ENCODE measurements at places on chromosomes 16 and 17.

DNA sequence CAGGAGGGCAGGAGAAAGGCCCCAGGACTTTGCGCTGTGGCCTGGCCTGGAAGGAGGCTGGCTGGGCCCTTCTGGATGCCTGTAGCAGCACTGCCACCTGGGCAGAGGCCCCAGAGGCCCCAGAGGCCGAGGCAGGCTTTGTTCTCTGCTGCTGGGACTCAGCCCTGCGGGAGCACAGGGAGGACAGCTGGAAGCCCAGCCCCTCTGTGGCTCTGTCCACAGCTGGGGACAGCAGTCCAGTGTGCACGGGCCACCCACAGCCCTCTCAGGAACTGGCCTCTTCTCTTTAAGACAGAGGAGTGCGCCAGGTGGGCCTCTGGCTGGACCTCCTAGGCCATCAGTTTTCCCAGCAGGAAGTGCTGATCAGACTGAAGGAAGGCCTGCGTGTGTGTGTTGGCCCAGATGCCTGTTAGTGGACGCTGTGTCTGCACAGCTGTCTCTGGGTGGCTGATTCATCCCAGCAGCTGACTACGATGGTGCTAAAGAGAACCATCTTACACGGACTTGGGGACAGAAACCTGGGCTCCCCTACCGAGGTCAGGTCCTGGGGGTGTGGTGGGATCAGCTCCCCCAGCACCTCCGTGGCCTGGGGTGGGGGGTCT is 26.9 kb upstream of the ZNF750 start:
- DNase-seq = no peak

- DNase-seq = no peak
Measured at GRCh38 chr16:50902457-50902856, 160.6 kb downstream of the CYLD start.

- no peak for DNase-seq
Measured at GRCh38 chr17:72764632-72765041, 327.9 kb downstream of the SLC39A11 start.

- no peak for DNase-seq
Measured at GRCh38 chr16:10761373-10761772, 17.7 kb downstream of the NUBP1 start.

DNA sequence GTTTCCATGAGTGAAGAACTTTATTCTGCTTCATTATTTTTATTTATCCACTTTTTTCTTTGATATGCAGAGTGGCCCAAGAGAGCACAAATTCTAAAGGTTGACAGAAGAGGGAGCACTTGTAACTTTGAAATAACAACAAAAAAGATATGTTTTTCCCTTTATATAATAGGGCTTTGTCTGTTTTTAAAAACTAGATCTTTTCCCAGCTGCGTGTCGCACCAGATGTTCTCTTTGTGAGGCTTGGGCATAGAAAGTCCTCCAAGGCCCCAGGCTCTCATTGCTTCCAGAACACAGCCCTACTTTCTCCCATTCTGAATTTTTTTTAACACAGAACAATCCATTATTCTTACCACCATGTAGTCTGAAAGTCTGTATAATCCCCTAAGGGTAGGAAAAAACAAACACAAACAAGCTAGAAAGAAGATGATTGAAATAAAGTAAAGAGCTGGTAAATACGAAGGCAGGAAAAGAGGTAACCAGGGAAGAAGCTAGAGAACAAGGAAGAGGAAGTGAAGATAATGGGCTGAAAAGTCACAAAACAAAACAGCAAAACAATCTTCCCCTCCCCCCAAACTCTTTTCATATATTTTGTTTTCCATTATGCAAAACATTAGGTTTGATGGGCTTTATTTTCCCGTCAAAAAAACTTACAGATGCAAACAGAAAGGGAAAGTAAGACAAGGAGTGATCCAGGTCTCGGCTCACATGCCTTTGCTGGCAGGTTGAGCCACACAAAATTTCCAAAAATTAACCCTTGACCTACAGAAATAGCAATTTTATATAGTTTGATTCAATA is 160.4 kb downstream of the ABCA8 start:
- DNase-seq = peak; percentile 24

- no peak for DNase-seq
Measured at GRCh38 chr17:52283872-52284271, 125.4 kb upstream of the CA10 start.

DNA sequence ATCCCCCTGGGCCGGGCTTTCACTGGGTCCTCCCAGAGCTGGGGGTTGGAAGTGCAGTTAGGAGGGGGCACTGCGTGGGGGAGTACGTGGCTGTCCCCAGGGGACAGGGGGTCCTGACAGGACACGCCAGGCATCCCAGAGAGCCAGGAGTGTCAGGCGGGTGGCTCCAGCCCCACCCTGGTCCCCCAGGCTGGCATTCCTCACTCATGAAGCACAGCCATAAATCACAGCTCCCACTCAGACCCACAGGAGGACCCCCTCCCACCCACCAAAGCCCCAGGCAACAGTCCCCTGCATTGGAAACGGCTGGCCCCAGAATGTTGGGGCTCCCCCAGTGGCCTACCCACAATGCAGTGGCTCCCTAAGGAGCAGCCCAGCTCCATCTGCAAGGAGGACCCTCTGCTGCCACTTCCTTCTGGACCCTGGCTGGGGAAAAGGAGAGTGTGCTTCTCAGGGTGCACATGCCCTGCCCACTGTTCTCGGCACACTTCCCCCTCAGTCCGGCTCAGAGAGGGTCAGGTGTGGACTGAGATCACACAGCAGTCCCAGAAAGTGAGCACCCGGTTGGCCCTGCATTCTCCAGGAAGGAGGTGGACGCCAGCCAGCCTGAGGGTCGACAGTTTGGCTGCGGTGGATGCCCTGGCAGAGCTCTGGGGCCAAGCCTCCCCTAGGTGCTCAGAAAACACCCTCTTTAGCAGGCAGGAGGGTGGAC is 7.3 kb upstream of the FOXN1 start:
- DNase-seq = no peak

DNA sequence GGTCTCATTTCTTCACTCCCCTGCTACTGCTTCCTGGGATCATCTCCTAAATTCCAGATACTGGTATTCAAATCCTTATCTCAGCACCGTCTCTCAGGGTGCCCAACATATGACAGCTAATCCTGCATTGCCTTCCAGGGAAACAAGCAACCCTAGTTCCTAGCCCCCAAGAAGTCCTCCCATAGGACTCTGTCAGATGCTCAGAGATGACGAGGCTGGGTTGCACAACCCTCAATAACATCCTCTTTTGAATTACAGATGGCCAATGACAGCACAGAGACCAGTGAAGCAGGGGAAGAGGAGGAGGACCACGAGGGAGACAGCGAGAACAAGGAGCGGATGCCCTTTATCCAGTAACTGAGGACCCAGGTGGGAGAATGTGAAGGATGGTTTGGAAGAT is 45.0 kb upstream of the CLEC3A start:
- no peak for DNase-seq

DNA sequence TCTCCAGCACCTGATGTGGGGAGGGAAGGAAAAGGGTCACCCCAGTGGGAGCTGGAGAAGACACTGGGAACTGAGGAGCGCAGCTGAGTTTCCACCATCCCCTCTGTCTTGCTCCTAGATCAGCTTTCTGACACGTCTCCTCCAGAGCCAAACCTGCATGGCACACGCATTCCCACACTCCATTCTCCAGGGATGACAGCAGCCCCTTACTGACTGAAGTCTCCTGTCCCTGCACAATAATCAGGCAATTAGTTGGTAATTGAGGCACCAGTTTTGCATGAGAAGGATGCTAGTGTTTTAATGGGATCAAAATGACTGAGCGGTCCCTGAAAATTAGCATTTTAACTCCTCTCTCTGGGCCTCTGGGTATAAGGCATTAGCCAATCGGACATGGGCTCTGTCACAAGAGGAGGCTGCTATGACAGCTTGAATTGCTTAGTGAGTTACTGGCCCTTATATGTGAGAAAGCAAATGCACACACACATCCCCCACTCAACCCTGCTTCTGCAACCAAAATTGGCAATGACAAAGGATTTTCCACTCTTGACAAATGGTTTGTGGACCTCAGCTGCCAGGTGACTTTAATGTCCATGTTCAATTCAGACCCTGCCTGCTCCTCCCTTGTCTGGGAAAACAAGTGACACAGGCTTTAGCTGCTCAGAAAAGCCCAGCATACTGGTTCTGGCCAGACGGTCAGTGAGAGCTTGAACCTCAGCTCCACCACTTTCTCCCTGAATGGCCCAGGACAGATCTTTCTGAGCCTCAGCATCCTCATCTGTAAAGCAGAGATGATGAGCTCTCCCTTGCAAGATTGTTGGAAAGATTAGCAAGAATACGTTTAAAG is 57.2 kb upstream of the SREBF1 start:
- no peak for DNase-seq

GRCh38 chr17:5644065-5644464 is 59.8 kb upstream of the NLRP1 start:
- DNase-seq = no peak

DNA sequence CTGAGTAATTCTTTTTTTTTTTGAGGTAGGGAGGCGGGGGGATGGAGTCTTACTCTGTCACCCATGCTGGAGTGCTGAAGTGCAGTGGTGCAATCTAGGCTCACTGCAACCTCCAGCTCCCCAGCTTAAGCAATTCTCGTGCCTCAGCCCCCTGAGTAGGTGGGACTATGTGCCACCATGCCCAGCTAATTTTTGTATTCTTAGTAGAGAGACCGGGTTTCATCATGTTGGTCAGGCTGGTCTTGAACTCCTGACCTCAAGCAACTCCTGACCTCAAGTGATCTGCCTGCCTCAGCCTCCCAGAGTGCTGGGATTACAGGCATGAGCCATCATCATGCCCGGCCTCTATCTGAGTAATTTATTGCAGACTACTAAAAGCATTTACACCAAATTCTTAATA is 19.4 kb downstream of the KPNB1 start:
- no peak for DNase-seq

- DNase-seq = peak; percentile 53
Measured at GRCh38 chr17:43907425-43907981, at the start of gene MPP2. MPP2 (minus strand) TSS chr17:43907536; CDS start chr17:43904460, 3,076 bp downstream.

GRCh38 chr17:40363111-40363827 is 1.3 kb downstream of the GJD3 start:
- DNase-seq = no peak

DNA sequence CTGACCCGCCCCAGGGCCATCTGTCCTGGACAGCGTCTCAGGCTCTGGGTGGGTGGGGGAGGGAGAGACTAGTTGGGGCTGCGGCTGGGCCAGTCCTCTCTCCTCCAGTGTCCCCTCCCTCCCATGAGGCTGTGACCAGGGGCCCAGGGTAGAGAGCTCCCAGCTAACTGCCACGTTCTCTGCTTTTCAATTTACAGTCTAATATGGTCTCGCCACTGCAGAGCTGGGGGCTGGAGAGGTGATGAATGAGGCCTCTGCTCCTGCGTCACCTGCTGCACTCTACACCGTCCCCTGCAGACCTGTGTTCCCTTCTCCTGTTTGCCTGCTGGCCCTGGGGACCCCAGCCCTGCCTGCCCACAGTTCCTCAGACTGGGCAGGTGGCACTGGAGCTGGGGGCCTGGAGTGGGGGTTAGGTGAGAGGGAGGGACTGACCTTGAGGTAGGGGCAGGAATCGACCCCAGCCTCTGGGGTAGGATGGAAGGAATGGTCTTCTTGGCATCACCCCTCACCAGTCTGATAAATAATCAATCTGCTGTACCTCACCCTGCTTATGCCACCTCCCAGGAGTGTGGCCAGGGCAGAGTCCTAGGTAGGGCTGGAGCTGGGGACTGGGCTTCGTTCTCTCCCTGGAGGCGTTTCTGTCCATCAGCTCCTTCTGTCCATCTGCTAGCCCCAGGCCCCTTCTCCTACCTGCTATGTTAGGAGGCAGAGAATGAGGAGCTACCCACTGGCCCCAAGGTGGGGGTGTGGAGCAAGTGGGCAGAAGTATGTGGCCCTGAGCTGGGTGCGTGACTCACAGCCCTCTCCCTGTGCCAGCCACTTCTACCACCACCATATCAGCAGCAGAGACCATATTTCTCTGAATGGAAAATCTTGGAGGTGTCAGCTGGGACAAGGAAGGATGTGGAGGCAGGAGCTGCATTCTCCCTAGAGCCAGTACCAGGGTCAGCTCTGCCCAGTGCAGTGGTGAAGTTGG is 12.9 kb downstream of the SEZ6 start:
- no peak for DNase-seq

DNA sequence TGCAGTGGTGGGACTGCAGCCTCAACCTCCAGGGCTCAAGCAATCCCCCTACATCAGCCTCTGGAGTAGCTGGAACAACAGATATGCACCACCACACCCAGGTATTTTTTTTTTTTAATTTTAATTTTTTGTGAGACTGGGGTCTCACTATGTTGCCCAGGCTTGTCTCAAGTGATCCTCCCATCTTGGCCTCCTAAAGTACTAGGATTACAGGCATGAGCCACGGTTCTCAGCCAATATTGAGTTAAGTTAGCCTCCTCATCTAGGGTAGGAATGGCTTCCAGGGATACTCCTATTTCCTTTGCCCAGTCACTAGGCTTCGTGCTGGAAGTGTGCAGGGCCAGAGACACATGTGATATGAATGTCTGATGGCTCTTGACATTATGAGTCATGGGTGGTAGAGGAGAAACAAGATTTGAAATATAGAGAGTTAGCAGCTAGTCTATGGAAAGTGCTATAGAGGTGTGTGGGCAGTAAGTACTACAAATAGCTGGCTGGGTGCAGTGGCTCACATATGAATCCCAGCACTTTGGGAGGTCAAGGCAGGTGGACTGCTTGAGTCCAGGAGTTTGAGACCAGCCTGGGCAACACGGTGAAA is 8.0 kb upstream of the HES7 start:
- DNase-seq = no peak

DNA sequence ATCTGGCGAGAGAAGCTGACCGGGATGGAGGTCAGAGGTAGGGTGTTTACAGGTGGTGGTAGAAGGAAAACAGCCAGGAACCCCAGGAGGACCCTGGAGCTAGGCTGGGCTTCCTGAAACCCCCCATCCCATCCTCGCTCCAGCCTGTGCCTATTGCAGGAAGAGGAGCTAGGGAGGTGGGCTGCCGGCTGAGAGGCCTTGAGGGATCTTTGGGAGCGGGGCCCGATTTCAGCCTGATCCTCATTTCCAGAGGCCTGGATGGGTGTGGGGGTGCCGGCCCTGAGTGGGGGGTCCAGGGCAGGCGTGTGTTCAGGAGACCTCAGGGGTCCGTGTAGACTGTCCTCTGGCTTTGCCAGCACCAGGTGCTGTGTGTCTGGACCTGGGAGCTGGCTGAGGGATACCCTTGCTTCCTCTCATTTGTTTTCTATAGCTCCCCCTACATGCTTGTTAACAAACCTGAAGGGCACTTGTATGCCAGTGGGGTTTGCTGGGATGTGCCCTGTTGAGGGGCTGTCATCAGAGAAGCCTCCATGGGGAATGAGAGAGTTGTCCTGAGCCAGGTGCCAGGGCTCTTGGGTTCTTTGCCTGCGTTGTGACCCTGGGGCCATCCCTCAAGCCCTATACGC is 18.9 kb upstream of the RAP1GAP2 start:
- DNase-seq = no peak

DNA sequence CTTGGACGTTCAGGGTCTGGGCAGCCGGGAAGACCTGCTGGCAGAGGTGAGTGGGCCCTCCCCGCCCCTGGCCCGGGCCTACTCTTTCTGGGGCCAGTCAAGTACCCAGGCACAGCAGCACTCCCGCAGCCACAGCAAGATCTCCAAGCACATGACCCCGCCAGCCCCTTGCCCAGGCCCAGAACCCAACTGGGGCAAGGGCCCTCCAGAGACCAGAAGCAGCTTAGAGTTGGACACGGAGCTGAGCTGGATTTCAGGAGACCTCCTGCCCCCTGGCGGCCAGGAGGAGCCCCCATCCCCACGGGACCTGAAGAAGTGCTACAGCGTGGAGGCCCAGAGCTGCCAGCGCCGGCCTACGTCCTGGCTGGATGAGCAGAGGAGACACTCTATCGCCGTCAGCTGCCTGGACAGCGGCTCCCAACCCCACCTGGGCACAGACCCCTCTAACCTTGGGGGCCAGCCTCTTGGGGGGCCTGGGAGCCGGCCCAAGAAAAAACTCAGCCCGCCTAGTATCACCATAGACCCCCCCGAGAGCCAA is 8.6 kb upstream of the ABCC3 start:
- DNase-seq = peak; percentile 15
